ENCODE measurements at places on chromosomes 12 and 14.

DNA sequence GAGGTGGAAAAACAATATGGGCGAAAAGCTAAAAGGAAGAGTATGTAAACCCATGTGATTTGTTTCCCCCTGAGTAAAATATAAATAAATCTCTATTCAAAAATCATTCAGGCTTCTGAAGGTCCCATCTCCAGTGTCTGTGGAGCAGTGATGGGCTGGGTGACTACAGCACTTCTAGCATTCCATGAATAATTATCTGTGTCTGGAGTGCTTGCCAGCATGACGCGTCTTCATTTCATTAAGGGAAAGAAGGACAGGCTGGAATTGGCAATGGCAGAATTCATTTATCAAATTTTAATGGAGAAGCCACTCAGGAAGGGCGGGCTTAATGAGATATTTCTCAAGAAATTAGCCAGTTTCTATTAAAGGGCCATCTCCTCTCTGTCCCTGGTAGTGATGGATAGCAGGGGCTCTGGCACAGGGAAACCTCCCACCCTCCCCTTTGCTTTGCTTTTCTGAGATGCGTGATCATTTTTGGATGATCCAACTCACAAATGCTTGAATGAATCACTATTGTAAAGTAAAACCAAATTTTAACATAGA lies 916.3 kb upstream of the SEL1L start:
- no peak for DNase-seq

GRCh38 chr12:20120403-20120725 lies 248.0 kb upstream of the PDE3A start:
- no peak for DNase-seq

GRCh38 chr14:101442451-101442850 lies 118.8 kb upstream of the DIO3 start:
- no peak for DNase-seq

DNA sequence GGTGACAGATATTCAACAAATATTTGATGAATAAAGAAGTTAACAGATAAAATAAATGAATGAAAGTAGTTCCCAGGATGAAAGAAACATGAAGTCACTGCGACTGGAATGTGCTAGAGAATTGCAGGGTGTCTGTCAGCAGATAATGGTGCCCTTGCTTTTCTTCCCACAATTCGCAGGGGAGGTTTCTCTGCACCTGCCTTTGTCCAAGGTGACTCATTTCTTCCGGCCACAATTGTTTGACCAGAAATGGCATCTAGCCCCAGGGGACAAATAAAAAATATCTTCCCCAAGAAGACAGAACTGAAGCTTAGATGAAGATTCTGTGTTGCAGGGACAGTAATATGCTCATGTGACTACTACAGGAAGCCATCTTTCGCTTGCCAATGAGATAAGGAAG lies 316.1 kb upstream of the TBX3 start:
- DNase-seq: no peak

GRCh38 chr12:113103756-113104450 lies 31.7 kb downstream of the RASAL1 start:
- no peak for DNase-seq

- DNase-seq: peak; percentile 98
Observed at GRCh38 chr14:35336494-35337268, 44.5 kb downstream of the PSMA6 start.

DNA sequence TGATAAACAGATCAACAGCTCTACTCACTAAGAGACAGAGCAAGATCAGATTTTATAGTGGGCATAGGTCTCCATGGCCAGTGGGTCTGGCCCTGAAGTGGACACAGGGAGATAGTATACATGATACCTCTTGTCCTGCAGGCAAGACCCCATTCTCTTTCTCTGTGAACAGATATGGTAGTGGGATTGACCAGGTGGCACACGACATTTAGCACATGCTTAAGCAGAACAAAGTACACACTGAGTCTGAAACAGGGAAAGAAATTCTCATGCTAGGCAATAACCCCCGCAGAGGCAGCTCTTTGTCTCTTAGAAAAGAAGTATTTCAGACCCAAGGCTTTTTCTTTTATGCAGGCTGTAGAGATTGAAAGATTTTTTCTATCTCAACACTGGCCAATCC lies 1331.2 kb downstream of the FSCB start:
- no peak for DNase-seq

GRCh38 chr14:91417983-91418386 lies 365 bp upstream of the CCDC88C start:
- DNase-seq: peak; percentile 58
